GM04504 (cell line): ENCODE measurements at places on chromosomes 6 and 20.

DNA sequence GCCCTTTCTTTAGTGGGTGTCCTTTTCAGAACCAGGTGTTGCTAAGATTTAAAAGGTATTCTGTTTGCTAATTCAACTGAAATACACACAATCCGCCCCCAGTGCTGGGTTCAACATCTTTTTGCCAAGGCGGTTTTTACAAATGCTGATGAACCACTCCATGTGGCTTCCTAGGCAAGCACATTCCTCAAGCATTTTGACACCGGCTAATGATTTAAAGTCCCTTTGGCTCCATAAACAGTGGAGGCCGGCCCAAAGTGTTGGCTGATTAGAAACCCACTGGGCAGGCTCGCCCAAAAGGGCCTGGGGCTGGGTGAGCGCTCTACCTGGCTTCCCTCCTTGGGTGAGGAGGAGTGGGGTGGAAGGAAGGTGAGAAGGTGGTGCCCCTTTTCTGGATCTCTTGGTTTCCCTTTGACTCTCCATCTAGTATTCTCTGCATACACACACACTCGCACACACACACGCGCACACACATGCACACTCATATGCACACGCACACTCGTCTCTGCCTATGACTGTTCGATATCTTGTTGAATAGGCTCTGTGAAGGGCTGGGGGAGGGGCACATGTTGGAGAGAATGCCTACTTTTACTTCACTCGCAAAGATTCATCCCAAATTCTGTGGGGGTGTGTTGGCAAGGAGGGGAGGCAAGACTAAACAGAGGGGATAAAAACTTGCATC is 66.7 kb upstream of the ARMC2 start:
- no peak for DNase-seq

GRCh38 chr6:113813142-113813541 is 44.0 kb upstream of the MARCKS start:
- peak; percentile 41 for DNase-seq

DNA sequence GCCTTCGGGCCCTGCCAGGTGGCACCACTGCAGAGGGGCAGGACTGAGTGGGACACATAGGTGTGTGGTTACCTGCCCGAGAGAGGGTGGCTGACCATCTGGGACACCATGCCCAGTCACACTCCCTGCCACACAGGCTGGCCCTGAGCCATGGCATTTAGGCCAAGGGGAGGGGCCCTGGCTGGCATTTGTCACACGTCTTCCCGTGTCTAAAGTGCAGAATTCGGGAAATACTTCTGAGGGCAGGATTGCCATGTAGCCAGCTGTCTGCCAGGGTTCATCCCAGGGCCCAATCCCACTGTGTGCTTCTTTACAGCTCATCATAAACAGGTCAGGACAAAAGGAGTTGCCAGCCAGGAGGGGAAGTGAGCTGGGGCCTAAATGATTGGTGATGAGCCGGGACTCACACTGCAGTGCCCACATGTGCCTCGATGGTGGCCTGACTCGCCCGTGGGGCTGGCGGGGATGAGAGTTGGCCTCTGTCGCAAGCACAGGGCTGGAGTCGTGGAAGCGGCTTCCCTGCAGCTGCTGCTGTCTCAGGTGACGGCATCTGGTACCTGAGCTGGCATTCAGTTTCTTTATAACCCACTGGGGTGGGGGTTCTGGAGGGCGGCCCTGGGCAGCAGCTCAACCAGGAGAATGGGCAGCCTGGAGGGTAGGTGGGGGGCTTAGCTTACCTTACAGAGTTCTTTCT is 5.9 kb upstream of the UNC93A start:
- DNase-seq = no peak

DNA sequence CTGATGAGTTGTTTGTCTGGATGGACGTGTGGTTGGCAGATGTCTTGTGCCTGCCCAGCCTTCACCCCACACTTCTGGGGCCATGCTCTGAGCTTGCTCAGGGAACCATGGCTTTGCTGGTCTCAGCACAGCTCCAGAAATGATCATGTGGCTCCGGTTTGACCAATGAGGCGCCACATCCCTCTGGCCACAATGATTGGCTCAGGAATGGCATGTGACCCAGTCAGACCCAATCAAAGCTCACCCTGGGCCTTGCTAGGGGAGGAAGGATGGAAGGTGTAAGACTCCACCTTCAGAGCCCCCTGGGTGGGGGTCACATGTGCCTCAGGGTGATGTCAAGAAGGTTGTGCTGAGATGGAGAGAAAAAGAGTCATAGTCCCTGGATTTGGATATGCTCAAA is 281.6 kb upstream of the SULF2 start:
- DNase-seq = no peak

- peak; percentile 75 for DNase-seq
These were observed 91.2 kb downstream of the PLCB1 start for GRCh38 chr20:8223091-8223870.

- DNase-seq = no peak
These were observed 114.6 kb downstream of the RCAN2 start for GRCh38 chr6:46376562-46377061.

DNA sequence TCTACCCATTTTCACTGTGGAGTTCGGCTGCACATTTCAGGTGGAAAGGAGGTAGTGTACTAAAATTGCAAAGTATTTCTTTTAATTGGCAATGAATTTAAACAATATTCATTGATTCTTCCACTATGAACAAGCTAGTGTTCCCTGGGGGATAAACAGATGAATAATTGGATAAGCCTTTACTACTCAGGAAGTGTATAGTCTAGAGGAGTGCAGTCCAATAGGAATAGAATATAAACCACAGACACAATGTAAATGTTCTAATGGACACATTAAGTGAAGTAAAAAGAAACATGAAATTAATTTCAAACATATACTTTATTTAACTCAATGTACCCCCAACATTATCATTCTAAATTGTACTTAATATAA is 28.7 kb downstream of the SGK1 start:
- no peak for DNase-seq

DNA sequence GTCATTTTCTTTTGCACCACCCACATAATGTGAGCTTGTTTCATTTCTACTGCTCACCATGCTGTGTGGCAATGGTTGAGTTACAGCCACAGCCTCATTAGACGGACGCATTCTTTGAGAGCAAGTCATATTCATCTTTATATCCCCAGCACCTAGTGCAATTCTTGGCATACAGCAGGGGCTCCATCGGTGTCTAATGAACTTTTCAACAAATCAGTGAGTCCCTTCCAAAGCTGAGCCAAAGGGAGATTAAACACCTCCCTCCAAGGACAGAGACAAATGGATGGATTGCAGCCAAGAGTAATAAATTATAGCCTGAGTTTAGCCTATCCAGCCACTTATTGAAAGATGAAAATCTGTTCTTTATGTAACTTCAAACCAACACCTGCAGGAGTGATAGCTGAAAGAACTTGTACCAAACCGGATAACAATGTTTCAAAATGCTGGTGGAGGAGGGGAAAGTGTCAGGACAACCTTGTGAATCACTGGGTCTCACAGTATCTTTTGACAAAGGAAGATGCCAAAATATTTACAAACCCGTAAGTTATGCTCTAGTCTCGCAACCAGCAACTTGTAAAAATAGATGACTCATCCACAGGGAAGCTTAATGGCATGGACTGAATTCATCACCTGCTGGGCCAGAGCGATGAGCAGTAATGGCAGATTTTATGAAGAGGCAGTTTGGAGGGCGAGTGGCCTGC is 139.0 kb downstream of the PXDC1 start:
- peak; percentile 93 for DNase-seq

DNA sequence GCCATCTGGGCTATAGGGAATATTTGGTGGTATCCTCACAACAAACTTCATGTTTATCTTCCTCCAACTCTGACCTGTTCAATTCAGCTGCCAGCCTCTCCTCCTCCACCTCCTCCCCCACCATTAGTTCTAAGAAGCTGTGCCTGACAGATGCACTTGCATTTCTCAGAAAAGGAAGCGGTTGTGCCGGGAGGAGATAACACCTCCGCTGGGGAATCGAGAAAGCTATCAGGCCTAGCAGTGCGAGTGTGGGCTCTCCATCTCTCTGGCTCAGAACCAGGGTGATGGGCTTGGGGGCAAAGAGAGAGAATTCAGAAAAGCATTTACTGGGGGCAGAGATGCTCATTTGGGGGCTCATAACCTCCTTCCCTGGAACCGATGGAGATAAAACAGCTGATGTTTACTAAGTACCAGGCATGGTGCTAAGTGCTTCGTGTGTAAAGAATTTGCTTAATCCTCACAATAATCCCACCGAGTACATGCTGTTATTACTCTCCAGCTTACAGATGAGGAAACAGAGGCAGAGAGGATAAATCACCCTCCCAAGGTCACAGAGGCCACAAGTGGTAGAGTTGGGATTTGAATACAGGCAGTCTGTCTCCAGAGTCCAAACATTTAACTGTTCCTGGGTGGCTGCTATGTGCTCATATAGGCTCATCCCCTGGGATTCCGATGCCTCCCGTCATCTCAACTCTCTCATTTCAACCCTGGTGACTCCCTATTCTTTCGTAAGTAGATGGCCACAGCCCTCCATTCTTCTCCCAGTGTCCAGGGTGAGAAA is 38.3 kb downstream of the COX4I2 start:
- no peak for DNase-seq

DNA sequence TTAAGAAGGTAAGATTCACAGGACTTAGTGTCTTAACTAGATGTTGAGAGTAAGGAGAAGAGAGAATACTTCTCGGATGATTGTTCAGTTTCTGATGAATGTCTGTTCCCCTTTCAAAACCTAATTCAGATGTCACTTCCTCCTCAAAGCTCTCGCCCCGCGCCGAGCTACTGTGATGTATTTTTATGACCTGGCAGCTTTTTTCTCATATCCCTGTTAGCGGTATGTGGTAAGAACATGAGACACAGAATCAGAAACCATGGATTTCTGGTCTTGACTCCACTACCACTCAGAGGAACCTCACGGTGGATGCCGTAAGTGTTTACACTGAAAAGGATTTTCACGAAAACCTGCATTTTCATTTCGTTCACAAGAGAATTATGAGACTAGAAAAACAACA is 48.4 kb downstream of the CEP43 start:
- no peak for DNase-seq

GRCh38 chr20:52439375-52439774 is 247.8 kb upstream of the ZFP64 start:
- DNase-seq = no peak

DNA sequence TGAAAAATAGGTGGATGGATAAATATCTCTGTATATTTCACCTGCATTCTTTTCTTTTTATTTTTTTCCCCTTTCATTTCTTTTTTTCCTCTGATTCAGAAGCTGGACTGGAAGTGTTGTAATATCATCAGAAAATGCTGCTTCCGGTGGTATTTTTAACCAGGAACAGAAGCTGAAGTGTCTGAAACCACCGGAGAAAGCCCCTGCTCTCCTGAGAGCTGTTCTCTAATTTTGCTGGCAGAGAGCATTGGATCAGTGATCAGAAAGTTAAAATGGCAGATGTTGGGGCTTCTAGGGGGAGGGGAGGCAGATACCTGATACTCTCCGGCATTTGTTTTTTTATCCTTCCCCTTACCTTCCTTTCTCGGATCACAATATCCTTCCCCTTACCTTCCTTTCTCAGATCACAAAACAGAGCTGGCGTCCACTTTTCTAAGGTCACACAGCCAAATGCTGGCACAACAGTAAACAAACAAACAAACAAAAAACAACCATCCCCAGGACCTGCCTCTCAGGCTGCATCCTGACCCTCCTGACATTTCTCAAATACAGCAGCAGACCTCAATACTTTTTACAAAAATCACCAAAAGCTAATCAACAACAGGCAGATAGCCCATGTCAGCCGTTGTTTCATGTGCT is 143.2 kb upstream of the ZNF217 start:
- DNase-seq = no peak

- no peak for DNase-seq
These were observed 579.7 kb upstream of the ARID1B start for GRCh38 chr6:156197513-156197912.

DNA sequence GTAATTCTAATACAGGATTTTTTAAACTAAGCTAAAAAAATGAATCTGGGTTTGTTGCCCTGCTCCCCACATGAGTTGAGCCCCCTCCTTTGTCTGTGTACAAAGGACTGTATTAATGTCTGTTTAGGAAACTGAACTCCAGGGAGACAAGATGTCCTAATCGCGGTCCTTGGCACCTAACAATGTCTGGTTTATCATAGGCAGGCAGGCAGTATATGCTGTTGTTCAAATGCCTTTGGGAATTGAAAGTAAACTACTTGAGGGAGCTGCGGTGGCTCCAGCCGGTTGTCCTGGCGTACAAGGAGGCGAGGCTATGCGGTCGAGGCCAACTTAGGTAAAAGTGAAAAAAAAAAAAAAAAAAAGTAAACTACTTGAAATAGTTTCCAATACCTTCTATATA is 98.5 kb downstream of the TULP4 start:
- no peak for DNase-seq

DNA sequence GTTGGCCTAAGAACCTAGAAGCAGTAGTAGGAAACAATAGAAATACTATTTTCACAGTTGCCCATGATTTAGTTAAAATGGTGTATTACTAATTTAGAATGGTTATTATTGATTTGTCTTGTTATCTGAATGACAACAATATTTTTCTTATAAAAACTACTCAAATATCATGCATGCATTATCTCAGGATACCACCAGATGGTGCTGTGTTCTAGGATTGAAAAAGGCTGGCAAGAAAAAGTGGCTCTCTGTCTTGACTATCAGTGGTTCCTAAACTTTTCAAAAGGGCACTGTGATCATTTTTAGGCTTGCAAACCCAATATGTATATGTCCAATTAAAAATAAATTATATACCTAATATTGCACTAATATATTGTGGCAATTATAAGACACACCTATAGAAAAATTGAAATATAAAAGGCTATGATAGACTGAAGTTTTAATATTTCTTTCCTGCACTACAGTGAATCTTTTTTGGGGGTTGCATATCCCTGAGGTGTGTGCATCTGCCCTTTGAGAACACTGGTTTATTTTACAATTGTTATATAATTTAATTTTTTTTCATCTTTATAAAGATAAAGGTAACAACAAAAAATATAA is 131.7 kb upstream of the MLIP start:
- DNase-seq = no peak

GRCh38 chr6:32244270-32244669 is 20.4 kb upstream of the NOTCH4 start:
- no peak for DNase-seq

GRCh38 chr6:129495652-129496051 is 214.3 kb downstream of the ARHGAP18 start:
- no peak for DNase-seq

DNA sequence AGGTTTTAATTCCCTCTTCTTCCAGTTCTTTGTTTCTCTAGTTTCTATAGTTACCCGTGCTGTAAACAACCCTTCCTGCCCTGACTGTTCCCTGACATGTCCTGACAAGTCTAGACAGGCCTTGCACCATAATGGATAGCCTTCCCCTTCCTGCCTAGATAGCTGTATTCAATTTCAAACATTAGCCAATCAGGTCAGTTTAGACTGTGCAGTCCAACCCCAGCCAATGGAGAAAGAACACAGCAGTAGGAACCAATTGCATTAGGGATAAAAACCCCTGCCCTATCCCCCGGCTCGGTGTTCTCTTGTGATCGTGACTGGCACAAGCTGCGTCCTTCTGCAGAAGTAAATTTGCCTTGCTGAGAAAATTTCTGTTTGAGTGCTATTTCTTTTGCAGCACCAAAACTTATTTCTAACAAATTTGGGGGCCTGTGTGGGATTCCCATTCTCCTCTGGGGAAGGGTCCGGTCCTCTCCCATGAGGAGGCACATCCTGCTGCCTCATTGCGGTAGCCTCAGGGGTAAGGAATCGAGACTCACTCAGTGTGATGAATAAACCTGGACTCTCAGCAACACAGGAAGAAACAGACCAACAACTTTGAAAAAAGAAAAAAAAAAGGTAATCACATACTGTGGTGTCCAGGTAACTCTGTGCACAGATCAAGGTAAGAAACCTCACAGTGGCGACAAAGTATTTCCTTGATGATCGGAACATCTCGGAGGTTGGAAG is 248.7 kb upstream of the ECI2 start:
- no peak for DNase-seq

- no peak for DNase-seq
These were observed 578.2 kb upstream of the NRSN1 start for GRCh38 chr6:23547851-23548250.
